ENCODE measurements at places on chromosomes 4 and X.

- DNase-seq: no peak
Observed at GRCh38 chrX:6813836-6814370, 279.0 kb upstream of the VCX3A start.

DNA sequence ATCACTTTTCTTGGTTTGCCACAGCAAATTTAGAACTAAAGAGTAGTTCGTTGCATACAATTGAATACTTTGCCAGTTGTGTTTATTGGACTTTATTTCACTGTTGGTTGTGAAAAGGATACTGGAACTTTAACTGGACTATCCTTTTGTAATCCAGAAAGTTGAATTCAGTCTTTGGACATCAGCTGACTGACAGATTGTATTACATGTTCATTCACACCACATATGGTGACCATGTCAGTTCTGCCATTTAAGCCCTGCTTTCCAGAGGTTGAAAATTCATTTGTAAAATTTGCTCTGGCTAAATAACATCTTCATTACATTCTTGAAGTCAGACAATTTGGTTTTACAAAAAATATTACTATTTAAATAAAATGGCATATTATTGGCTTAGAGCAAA lies 251.7 kb downstream of the CAMK2D start:
- no peak for DNase-seq

DNA sequence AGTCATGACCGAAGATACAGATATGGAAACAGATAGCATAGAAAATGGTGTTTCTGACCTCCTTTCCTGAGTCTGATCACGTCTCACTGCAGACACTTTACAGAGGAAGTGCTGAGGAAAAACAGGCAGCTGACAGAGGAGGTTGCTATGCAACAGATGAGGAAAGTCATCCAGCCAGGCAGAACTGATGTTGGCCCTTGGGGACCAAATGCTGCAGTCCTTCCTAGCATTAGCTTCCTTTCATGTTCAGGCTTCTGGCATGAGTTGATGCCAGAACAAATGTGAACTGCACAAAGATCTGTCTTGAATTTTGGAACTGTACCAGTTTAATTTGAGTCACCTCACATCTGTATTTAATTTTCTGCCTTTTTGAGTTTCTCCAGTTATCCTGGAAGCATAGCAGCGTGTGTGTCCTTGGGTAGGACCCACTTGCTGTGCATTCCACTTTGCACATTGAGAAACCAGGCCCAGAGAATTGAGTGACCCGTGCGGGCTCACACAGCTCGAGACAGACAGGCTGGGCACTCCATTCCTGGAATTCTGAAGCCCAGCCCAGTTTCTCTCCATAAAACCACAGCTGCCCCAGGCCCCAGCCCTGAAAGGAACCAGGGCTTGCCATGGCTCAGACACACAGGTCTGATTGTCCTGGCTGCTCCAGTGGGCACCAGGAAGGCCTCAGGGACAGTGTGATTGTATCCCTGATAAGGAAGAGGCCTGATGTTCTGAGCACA lies 1.4 kb upstream of the MAGED1 start:
- peak; percentile 67 for DNase-seq

DNA sequence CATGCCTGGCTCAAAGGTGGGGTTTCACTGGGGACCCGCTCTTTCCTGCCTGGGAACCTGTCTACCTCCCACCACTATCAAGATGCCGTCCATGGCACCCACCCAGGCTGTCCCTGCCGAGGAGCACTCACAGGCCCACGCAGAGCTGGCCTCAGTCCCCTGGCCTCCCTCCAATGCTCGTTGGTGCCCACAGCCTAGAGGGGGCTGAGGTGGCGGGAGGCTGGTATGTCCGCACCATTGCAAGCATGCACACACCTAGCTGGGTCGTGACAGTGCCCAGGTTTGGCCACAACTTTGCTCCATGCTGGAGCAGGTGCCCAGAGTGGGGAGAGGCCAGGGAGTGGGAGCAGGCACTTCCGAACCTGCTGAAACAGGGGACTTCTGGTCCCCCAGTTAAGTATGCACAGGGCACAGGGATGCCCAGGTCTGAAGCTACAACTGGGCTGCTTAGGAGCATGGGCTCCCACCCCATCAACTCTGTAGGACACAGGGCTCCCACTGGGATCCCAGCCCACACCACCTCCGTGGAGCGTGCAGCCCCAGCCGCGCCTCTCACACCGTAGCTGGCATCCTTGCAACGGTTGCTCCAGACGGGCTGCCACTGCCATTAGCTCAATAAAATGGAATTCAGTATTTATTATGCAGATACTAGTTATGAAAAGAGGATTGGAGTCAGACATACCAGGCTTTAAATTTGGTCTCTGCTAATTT lies 1376.1 kb upstream of the TENM3 start:
- no peak for DNase-seq

All from left forelimb (tissue), 1 donor.